GM03348 (cell line): ENCODE measurements at places on chromosomes 2 and 18.
A peak's percentile ranks its signal among the peaks of the same experiment; 100 is the strongest.

DNA sequence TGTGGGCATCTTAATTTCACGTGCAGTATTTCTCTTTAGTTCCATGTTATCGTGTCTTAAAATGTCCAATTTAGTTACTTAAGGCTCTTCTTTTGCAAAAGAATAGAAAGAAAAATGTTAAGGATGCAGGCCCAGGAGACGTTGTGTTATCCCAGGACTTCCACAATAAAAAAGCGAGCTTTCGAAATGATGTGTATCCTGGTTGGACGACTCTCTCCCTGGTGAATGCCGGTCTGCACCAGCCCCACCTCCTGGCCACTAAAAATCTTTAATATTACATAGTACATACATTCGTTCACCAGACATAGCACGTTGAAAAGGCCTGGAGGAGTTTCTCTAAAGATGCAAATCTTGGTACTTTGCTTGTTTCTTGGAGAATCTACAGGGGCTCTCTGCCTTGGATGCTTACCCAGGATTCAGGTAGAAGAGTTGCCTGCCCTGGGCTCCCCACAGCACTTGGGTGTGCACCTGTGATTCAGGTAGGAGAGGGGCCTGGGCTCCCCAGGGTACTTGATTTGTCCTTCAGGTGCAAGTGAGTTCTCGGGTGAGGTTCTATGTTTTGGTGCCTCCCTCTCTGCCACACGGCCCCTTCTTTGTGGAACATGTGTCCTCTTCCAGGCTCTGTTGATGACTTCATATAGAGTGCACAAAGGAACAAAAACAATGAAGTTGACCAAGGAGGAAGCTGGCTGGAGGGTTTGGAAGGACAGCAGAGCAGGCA lies 26.6 kb downstream of the TWIST2 start:
- DNase-seq = no peak

DNA sequence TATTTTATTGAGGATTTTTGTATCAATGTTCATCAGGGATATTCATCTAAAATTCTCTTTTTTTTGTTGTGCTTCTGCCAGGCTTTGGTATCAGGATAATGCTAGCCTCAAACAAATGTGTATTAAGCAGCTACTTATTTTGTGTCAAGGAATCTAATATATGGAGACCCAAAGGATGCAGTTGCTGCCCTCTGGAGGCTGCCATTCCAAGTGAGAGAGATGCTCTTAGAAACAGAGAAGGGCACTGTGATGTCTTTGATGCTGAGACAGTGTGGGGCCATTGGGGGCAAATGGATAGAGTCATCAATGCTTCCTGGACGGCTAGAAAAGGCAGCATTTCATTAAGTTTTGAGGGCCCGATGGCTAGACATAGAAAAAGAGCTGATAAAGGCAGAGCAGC lies 292.6 kb downstream of the SETBP1 start:
- no peak for DNase-seq

GRCh38 chr18:35510076-35510651 lies 12.4 kb upstream of the INO80C start:
- no peak for DNase-seq

- DNase-seq = peak; percentile 63
Measured at GRCh38 chr2:44267796-44268648, 7.3 kb upstream of the SLC3A1 start.

- DNase-seq = peak; percentile 41
Measured at GRCh38 chr2:43764086-43764705, 9.6 kb upstream of the DYNC2LI1 start.

DNA sequence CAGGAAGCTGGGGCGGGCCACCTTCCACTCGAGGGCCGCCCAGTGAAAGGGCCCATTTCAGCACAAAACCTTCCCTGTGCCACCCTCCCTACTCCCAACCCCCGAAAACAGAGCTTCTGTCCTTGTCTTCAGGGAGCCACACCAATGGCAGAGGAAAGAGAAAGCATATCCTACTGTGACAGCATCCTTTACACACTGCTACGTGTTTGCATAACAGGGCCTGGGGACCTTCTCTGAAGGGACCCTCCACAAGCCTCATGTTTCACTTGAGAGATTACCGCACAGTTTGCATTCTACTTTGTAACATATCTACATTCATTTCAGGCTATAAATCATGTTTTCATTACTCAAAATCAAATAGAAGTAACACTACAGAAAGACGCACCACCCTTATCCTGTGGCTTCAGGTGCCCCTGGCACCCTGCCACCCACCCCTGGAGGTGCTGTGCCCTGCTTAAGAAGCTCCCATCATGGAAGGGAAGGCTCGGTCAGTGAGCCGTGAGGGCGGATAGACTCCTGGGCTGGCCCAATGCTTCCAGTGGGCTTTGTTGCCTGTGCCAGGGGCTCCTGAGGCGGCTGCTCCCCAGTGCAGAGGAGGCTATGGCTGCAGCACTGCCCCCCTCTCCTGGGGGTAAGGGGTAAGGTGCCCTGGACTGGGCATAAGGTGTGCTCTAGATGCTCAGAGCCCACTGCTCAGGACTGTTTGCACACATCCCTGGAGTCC lies 52.0 kb downstream of the EIPR1 start:
- no peak for DNase-seq

DNA sequence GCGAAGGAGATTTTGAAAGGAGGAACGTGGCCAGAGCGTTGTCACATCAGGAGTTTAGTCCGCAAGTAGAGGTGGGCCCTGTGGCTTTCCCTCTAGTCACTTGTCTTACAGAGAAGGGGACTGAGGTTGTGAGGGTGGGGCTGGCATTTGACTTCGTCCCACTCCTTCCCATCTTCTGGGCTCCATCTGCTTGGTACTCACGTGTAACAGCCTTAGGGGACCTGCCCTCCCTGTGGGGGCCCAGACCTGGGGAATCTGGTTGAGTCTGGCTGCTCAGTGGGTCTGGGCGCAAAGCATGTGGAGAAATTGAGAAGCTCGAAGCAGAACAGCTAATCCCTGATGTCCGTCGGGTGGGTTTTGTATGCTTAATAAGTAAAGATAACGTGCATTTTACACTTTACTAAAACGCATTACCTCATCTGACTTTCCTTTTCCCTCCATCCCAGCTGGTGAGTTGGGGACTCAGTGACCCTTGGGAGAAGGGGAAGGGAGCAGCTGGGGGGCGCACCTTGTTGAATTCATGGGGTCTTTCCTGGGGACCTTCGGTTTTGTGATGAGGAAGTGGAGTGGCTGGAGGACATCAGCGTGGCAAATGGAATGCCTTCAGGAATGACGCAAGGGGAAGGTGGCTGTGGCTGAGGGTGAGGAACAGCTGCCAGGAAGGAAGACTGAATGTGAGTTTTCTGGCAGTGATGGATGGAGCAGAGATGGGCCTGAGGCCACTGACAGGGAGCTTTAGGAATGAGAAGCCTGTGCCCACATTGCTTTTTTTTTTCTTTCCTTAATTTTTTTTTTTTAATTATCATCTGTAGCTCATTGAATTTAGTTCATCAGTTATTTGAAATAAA lies 44.8 kb downstream of the ASAP2 start:
- DNase-seq = peak; percentile 90

GRCh38 chr2:11652553-11652952 lies 17.4 kb downstream of the NTSR2 start:
- no peak for DNase-seq

- DNase-seq = no peak
Measured at GRCh38 chr2:27014771-27015433, 17.9 kb upstream of the TMEM214 start.

- DNase-seq = peak; percentile 72
Measured at GRCh38 chr2:206260188-206261012, 14.1 kb upstream of the ZDBF2 start.

DNA sequence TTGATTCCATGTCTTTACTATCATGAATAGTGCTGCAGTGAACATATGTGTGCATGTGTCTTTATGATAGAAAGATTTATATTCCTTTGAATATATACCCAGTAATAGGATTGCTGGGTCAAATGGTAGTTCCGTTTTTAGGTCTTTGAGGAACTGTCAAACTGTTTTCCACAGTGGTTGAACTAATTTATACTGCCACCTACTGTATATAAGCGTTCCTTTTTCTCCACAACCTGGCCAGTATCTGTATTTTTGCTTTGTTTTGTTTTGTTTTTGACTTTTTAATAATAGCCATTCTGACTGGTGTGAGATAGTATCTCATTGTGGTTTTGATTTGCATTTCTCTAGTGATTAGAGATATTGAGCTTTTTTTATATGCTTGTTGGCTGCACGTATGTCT lies 641.6 kb downstream of the SUCLG1 start:
- DNase-seq = no peak

GRCh38 chr2:126784621-126785020 lies 114.1 kb upstream of the TEX51 start:
- no peak for DNase-seq
